NCI-H1048 (cell line): ENCODE measurements at places on chromosomes 1 and 21.
A peak's percentile ranks its signal among the peaks of the same experiment; 100 is the strongest.

DNA sequence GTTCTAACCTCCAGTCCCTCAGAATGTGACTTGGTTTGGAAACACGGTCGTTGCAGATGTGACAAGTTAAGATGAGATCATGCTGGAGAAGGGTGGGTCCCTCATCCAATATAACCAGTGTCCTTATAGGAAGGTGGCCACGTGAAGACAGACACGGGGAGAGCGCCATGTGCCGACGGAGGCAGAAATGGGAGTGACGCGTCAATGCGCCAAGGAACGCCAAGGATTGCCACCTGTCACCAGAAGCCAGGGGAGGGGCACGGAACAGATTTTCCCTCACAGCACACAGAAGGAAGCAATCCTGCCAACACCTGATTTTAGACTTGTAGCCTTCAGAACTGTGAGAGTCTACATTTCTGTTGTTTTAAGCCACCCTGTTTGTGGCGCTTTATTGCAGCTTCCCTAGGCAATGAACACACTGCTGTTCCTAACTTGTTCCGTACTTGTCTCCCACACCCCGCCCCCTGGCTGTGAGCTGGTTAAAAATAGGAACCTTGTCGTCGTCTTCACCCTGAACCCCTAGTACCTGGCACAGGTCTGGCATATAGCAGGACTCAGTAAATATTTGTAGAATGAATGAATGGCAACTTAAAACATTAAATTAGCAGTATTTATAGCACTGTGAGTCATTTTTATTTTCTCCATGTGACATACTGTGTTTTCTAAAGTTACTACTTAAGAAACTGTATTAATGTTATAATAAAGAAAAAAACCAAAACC lies 14.2 kb downstream of the RIMS3 start:
- DNase-seq = no peak

DNA sequence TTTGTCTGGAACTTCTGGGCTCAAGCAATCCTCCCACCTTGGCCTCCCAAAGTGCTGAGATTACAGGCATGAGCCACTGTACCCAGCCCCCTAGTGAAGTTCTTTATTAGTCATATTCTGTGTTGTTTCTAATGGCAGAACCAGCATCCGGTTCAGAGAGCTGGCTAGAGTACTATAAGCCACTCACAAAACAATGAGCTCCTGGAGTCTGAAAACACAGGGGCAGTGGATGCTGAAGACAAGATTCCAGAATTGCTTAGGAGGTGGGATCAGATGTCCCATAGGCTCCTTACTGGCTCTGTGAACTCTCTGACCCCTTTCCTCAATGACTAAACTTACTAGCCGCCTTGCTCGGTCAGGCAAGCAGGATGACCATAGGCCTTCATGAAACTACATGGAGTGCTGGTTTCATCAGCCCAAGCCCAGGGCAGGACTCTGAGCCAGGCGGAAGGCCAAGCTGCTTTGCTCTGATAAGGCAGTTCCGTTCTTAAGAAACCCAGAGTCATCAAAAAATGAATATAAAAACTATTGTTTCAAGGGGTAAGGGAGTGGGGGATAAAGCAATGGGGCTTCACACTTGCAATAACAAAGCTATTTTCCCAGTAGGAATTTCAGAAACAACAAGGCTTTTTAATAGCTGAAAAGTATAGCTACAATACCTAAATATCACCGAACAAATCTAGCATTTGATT lies 8.1 kb downstream of the MTHFR start:
- DNase-seq = no peak

DNA sequence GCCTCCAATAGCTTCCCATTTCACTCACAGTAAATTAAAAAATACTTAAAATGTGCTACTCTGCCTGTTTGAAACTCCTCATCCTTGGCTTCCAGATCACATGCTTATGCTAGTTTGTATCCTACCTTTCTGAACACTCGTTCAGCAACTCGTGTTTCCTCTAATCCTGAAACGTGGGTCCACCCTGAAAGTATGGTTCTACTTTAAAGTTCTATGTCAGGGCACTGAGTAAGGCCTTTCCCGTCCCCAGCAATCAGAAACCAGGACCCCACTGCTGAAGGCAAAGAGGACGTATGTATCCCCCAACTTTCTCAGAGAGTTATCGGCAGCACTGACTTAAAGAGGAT lies 419 bp upstream of the TSEN15 start:
- no peak for DNase-seq

DNA sequence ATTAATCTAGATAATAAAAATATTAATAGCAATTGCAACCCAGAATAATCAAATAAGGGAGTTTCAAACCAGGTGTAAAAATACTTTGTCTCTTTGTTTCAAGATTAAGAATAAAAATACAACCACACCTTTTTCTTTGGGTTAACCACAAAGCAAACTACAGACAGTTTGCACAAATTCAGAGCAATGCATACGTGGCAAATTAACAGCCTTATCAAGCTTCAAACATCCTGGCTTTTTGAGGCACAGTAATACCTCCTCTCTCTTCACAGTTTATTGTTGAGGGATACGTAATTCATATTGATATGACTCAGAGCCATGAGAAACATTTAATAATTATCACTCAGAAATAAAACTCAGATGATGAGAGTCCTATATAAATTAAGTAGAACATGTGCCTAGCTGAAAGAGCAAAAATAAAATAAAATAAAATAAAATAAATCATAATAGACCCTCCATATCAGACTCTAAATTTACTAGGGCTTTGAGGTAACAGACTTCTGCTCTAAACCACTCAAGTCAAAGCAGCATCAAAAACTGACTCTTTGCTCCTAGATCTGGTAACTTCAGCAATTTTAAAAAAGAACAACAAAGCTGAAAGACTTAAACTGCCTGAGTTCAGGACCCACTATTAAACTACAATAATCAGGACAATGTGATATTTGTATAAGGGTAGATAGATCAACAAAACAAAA lies 11.4 kb downstream of the EDEM3 start:
- no peak for DNase-seq

DNA sequence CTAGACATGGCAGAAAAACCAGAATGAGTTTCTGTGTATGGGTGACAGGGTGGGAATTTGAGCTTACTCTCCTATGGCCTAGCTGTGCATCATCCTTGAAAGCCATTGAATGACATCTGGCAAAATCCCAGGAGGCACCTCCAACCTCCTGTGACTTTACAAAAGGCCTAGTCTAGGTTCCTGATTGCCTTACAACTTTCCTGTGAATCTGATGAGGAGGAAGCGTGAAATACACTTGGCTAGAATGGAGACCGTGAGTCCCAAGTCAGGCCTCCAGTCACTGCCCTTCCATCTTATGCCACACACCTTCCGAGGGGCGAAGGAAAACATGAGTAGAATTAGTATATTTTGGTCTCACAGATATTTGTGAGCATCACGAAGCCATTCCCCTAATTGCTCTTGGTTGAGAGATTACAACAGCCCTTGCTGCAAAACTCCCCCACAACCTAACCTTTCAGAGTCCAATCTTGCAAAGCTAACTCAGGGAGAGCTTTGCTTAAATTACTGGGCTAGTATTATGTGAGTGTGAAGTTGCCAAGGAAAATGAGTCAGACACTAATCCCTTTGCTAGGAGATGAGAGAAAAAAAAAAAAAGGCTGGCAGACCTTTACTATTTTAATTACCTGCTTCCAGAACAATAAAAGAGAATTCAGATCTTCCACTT lies 36.3 kb upstream of the PAXBP1 start:
- peak; percentile 36 for DNase-seq

- no peak for DNase-seq
These were observed 71.6 kb downstream of the COL24A1 start for GRCh38 chr1:86084998-86085397.

DNA sequence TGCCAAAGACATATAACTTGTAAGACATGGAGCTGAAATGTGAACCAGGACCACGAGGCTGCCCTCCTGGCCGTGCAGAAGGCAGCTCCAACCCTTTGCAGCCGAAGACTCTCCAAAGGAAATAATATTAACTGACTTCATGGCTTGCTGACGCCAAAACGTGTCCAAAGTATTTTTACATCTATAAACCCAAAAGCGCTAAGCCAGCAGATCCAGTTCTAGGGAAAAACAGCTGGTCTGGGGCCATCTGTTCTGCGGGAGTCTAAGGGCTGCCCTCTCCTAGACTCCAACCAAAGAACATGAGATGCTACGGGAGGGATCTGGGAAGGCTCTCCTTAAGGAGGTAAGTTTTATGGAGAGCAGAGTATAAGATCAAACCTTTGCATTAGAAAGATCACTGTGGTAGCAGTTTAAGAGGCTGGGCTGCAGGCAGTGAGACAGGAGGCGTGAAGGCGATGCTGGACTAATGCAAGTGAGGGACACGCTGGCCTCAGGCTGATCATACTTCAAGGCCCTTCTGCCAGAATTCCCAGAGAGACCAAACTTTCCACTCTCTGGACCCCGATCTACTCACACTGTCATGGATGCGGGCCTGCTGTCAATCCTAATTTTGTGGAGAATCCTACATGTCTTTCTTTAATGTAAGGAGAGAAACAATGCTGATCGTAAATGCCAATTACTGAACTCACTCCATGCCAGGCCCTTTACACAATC lies 1.2 kb downstream of the TMEM53 start:
- no peak for DNase-seq

- DNase-seq = peak; percentile 82
These were observed at the start of gene SORT1 for GRCh38 chr1:109397581-109398342. SORT1 (minus strand) TSS chr1:109397918; CDS start chr1:109397892, 26 bp downstream.
